ENCODE measurements at places on chromosomes 5 and 9.

DNA sequence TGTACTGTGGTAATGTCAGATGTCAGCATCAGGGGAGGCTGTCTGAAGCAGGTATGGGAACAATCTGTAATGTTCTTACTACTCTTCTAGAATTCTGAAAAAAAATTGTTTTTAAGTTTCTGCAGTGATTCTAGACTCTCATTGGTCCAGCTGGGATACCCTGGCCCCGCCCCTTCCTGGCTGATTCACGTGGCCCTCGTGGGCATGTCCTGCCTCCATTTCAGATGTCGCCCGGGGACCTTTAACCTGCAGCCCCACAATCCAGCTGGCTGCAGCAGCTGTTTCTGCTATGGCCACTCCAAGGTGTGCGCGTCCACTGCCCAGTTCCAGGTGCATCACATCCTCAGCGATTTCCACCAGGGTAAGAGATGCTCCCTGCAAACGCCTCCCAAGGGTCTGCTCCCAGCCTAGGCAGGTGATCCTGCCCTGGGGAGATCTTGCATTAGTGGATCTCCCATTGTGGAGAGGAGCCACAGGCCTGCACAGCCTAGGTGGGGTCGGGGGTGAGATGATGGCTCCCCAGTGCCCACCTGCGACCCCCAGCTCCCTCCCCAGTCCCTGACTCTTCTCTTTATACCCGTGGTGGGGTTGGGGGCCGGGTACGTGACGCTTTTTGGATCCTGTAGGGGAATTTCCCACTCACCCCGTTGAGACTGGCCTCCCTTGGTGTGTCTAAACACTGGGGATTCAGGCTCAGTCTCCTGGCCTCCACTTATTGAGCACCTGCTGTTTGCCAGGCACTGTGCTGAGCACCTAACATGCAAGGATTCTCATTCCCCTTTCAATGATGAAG, 36.5 kb downstream of the LAMC3 start:
- DNase-seq: no peak

DNA sequence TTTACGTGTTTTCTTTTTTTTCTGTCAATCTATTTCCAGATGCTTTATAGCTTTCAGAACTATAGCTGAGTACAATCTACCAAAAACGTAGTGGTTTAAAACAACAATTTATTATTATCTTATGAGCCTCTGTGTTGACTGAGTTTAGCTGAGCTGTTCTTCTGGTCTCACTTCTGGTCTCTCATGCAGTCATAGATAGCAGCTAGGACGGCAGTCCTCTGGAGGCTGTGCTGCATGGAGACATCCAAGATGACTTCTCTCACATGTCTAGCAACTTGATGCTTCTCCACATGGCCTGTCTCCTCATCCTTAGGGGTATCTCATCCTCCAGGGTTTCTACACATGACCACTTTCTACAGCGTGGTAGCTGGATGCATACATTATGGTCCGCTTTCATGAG, 22.0 kb upstream of the RAD23B start:
- DNase-seq: no peak

- no peak for DNase-seq
These were observed 483 bp downstream of the C9orf85 start for GRCh38 chr9:71911908-71912335.

DNA sequence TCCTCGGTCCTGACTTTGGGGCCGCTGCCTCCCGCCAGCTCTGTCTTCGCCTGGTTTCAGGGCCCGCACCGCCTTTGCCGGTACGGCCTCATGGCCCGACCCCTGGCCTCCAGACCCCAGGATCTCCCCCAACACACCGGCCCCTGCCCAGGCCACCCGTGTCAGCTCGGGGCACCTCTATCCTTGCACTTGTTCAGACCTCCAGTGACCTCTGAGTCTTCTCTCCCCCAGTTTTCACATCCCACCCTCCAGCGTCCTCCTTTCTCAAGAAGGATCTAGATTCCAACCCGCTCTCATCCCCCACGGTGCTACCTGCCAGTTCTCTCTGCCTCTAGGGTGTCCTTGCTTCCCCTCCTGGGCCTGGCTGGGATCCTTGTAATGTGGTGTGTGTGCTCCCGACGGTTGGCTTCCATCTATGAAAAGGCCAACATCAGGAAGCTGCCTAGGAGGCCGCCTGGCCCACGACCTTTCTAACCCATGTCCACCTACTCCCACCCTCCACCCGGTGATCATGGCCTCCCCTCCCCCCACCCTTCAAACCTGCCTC, 61.1 kb downstream of the SPATA31C2 start:
- no peak for DNase-seq

- no peak for DNase-seq
These were observed 22.6 kb downstream of the FLT4 start for GRCh38 chr5:180626661-180627385.

- no peak for DNase-seq
These were observed 22.3 kb upstream of the OLFM1 start for GRCh38 chr9:135065151-135065550.

GRCh38 chr9:130467316-130467715, 22.6 kb downstream of the ASS1 start:
- no peak for DNase-seq

DNA sequence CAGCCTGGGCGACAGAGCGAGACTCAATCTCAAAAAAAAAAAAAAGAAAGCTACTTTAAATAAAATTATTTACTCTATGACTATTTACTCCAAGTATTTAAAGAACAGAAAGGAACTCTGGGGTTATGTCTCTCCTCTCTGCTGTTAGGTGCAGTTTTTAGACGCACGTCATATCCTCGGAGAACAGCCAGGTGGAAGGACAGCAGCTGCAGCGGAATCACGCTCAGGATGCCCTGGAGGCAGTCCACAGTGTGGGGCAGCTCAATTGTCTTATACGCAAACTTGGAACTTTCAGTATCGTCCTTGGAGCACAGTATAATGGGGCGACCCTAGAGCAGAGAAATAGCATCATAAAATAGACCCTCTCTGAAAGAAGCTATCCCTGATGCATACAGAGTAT, 10.4 kb upstream of the MAPK9 start:
- DNase-seq: no peak

GRCh38 chr5:98877600-98877999, 51.2 kb downstream of the CHD1 start:
- DNase-seq: no peak

GRCh38 chr9:114771889-114772288, 34.0 kb downstream of the TNFSF15 start:
- no peak for DNase-seq

DNA sequence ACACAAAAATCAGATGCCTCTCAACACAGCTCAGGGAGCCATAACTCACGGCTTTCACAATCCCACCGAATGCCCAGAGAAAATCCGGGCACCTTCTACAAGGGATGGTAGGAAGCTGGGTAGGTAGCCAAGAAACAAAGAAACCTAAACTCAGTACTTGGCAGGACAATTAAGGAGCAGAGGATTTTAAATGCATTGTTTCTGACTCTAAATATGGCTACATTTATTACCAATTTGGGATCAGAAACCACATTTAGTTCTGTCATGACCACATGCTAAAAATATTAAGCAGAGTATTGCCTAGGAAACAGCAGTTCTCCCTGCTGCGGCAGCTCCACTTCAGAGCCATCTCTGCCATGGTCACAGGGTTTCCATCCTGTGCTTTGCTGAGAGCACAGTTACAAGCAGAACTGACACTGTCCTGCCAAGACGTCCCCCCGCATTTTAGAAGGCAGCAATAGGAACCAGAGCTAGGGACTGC, 57.5 kb downstream of the SIL1 start:
- DNase-seq: no peak

GRCh38 chr5:134913795-134914194, 8.9 kb downstream of the PCBD2 start:
- no peak for DNase-seq

DNA sequence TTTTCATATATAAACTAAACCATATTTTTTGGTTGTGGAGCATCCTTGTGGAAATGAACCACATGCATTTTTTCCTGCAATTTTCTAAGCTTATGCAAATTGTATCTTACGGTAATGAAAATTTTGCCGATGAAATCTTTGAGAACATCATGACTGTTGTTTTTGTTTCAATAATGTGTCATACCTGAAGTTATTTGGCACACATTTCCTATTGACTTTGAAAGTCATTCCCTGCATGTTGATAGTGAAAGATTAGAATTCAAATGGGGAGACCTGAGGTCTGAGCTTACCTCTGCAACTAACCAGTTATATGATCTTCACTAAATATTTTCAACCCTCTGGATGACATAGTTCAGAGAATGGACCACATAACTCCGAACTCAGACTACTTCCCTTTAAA, 88.5 kb downstream of the PRR16 start:
- DNase-seq: no peak

GRCh38 chr9:20854444-20854843, 170.4 kb downstream of the FOCAD start:
- no peak for DNase-seq

DNA sequence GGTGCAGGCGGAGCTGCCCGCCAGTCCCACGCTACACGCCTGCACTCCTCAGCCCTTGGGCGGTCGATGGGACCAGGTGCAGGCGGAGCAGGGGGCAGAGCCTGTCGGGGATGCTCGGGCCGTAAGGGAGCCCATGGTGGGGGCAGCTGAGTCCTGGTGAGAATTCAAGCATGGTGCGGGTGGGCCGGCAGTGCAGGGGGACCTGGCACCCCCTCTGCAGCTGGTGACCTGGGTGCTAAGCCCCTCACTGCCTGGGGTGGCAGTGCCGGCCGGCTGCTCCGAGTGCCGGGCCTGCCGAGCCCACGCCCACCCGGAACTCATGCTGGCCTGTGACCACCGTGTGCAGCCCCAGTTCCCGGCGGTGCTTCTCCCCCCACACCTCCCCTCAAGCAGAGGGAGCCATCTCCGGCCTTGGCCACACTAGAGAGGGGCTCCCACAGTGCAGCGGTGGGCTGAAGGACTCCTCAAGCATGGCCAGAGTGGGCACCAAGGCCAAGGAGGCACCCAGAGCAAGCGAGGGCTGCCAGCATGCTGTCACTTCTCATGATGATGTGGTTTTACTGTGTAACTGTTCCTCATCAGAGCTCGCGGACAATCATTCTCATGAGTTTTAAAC, 228.9 kb upstream of the CDH9 start:
- no peak for DNase-seq

DNA sequence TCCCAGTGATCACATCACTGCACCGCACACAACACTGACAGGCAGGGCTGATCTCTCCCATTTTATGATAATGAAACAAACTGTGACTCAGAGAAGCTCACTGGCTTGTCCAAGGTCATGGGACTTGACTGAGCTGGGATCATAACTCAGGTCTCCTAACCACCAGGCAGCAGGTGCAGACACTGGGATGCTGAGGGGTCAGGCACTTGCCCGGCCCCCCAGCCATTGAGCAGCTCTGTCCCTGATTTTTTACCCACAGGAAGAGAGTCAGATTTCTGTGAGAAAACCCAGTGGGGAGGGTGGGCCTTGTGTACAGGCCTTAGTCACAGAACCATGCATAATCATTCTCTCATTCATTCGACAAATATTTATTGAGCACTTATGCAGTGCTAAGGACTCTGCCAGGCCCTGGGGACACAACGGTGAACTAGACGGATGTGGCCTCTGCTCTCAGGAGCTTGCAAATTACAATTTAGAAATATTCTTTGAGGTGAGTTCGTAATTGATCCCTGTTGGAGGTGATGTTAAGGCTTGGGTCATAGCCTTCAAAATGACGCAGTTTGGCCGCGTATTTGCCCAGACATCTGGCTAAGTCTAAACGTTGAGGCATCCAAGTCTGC, 54.5 kb upstream of the TGFBR1 start:
- peak; percentile 62 for DNase-seq

GRCh38 chr5:72228960-72229359, 91.1 kb downstream of the MRPS27 start:
- no peak for DNase-seq

DNA sequence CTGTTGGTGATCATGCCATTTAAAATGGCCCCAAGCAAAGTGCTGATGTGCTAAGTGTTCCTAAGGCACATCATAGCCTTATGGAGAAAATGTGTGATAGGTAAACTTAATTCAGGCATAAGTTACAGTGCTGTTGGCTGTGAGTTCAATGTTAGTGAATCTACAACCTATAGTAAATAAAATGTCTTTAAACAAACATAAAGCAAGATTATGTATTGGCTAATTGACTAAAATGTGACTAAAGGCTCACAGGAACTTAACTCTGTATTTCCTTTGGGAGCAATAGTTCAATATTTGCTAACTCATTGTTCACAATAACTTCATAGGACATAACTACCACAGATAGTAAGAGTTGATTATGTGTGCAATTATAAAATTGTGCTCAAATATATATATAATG, 49.4 kb upstream of the LRRC19 start:
- no peak for DNase-seq

- no peak for DNase-seq
These were observed 928 bp upstream of the PCDHGC4 start for GRCh38 chr5:141483902-141484301.

DNA sequence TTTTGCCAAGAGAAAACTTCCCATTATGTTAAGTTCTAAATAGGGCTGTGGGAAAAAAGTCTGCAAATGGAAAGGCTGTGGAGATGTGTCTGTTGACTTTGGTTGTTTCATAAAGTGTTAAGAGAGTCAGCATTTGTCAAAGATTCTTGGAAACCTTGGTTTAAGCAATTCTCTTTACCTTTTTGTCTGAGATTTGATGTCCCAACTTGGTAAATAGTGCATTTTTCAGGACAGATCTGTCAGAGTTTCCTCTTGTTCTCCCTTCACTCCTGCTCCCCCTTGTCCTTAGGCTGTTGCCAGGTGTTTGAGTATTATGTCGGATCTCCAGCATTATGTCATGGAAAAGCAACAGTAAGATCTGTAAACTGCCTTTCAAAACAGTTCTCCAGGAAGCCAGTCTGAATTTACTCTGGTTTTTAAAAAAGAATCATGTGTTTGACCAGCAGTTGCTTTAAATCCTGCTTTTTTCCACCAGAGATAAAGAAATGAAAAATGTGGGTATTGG, 79.1 kb upstream of the ADAMTSL1 start:
- no peak for DNase-seq

DNA sequence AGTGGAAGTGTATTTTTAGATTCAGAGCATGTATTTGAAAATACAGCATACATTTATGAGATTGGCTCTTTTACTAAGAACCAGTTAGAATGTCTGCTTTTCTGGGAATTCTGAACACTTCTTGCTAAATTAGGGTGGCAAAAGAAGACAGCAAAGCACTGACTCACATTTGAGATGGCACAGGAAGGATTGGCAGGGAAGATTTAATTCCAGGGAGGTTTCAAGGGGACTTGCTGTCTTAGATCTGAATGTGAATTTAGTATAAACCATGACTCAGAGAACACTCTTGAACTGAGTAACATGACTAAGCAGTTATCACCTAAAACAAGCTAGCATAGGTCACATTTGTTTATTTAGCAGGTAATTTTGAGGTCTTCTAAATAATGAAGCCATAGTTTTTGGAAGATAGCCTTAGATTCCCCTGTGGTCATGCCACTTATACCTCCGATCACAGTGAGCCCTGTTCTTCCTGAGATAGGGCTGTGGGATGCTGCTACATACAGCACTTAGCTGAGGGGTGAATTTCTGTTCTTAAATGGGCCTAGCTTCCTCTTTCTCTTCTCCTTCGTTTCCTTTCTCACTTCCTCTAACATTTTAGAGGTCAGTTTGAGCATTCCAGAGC, 173.8 kb downstream of the PCSK1 start:
- DNase-seq: peak; percentile 88

DNA sequence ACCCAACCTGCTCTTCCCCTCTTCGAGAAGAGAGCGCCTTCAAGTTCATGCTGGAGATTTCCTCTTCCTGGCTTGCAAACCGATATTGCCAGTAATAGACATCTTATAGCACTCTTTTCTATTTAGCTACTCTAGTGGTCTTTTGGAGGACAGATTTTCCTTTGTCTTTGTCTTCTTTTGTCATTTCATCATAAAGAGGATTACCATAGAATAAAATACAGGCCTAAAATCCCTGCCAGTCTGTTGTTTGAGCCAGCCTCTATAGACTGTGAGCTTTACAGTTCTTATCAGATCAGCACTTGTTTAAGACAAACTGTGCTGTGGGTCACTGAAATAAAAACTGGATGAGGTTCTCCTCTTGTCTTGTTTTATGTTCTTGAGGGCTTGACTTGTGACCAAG, 802.8 kb downstream of the NR2F1-AS1 start:
- DNase-seq: no peak
